MV-4-11 (cell line): ENCODE measurements at places on chromosomes 13 and 19.

DNA sequence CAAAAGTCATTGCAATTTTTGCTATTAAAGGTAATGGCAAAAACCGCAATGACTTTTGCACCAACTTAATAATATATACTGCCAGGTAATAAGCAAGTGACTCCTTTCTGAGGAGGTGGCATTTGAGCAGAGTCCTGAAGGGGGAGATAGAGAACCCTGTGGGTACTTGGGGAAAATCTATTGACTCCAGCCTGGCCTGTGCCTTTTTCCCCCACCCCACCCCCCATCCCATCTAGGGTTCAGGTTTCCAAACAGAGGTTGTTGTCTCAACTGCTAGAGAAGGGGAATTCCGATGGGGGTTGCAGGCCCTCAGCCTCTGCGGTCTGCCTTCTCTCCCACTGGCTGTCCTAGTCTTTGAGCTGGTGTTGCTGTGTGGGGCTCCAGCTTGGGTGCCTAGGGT, 11.5 kb downstream of the S1PR2 start:
- peak; percentile 34 for DNase-seq

- no peak for DNase-seq
Observed at GRCh38 chr13:99289674-99290337, 17.4 kb downstream of the GPR183 start.

GRCh38 chr19:43726736-43727592, 11.1 kb downstream of the IRGC start:
- DNase-seq, result peak; percentile 91

DNA sequence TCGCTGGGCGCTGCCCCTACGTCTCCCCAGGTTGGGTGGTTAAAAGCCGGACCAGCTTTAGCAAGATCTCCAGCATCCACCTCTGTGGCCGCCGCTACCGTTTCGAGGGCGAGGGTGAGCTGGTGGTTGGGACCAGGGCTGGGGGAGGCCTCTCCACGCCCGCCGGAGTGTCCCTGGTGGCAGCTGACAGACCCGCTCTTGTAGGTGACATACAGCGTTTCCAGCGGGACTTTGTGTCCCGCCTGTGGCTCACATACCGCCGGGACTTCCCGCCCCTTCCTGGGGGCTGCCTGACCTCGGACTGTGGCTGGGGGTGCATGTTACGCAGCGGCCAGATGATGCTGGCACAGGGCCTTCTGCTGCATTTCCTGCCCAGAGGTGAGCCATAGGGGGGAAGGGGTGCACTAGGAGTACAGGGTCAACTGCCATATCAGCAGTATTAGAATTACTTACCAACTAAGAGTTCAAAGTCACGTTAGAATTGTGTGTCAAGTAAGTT, 1.1 kb downstream of the ATG4D start:
- peak; percentile 18 for DNase-seq

DNA sequence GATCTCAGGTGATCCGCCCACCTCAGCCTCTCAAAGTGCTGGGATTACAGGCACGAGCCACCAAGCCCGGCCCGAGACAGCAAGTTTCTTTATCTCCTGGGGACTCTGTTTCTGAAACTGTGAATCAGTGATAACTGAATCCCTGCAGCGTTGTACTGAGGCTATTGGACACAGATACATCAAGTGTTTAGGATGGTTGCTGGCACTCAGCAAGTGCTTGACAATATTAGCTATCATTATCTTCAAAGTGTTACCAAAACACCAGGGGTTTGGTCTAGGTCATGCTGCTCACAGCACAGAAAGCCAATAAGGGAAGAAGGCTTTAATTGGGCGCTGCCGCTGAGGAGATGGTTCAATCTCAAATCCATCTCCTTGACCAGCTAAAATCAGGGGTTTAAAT, 20.5 kb upstream of the PNMA8C start:
- no peak for DNase-seq

DNA sequence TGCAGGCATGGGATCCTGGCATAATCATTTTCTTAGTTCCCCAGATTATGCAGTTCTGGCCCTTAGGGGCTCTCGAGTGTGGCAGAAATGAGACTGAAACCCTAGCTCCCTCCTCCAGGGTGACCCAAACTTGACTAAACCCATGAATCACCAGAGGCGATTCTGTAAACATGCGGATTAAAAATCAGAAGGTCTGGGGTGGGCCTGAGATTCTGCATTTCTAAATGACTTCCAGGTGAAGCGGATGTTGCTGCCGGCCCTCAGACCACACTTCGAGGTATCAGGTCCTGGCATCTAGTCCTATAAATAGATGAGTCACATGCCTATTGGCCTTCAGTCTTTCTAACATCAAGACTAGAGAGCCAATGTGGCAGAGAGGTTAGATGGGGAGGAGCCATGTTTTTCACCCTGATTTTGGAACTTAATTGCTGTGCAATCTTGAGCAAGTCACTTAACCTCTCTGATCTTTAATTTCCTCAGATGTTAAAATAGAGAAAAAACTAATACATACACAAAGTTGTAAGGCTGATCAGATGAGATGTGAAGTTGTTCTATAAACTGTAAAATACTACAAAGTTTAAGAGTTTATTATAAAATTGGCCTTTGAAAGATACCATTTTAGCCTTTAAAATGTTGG, 431.2 kb downstream of the FOXO1 start:
- DNase-seq, result no peak

- no peak for DNase-seq
Observed at GRCh38 chr13:99367663-99368448, 60.7 kb upstream of the GPR183 start.

- DNase-seq, result no peak
Observed at GRCh38 chr19:12346896-12347295, 13.5 kb upstream of the ZNF563 start.

DNA sequence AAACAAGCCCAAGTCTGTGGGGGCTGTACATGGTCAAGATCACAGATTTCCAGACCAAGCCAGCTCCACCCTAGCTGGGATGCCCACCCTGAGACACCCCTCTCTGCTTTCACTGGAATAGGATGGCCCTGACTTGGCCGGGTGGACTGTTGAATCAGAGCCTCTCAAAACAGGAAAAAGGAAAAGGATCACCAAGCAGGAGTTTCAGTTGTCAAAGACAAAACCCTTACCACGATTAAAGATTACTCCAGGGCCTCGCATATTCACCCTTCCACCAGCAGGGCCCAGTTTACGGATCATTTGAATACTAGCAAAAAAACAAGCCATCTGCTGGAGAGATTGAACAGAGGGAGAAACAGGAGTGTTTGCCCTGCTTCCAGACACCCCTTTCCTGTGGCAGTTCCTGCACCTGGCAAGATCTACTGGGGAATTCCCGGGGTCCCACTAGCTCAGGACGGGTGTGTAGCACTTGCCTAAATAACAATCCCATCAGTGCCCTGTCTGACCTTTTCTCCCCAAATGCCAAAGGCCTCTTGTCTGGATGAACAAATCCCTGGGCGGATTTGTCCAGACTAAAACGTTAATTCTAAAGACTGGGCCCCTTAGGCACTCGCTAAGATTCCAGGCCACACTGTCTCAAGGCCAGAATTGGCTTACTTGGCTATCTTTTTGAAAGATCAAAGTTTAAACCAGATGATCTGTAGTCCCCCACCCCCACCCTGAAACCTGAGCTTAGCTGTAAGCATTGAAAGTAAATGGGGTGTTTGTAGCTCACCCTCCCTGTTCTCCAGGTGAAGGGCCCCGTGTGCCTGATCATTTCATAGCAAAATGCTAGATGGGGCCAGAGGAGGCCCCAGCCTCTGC, 38.4 kb downstream of the ACTN4 start:
- peak; percentile 58 for DNase-seq

GRCh38 chr19:41415154-41415571, 12.0 kb downstream of the B3GNT8 start:
- no peak for DNase-seq

DNA sequence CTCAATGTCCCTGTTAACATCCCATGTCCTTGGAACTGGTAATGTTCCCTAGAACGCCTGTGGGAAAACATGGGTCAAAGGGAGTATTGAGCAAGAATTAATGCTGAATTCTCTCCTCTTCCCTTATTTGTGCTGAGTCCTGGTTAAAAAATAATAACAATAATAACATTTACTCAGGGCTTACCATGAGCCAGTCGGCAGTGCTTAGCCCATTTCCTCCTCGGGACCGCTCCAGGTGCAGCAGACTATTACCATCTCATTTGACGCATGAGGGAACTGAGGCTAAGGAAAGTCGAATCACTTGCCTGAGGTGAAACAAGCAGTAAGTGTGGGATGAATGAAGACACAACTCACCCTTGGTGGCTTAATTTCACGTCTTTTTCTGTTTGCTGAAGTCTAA, 33.6 kb upstream of the SLC15A1 start:
- no peak for DNase-seq

GRCh38 chr13:109297628-109298027, 488.8 kb downstream of the IRS2 start:
- no peak for DNase-seq

DNA sequence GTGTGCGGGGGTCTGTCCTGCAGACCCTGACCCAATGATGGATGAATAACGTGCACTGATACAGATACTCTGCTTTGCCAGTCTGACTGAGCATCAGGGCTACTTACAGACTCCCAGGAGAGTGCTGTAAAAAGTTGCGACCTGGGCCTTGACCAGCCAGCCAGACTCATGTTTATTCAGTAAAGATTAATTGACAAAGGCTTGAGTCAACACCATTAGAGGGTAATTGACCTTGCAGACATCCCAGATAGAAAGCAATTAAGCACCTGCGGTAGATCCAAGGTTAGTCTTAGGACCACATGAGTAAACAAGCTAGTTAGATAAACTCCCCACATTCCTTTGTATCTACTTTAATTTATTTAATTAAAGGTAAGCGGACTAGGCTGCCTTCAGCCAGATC, 10.4 kb downstream of the NUDT19 start:
- no peak for DNase-seq

DNA sequence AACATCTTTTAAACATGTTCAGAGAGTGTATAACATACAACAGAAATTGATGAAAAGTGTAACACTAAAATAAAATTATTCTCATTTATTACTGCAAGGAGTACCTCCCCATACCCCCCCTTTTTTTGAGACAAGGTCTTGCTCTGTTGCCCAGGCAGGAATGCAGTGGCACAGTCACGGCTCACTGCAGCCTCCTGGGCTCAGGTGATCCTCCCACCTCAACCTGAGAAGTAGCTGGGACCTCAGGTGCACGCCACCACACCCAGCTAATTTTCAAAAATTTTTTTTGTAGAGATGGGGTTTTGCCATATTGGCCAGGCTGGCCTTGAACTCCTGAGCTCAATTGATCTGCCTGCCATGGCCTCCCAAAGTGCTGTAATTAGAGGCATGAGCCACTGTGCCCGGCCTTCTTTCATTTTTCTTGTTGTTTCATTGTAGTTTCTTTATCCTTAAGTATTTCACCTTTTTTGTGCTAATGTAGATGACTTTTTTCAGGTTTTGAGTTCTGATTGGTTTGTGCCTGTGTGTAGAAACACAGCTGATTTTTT, 28.3 kb downstream of the GATAD2A start:
- DNase-seq, result no peak

DNA sequence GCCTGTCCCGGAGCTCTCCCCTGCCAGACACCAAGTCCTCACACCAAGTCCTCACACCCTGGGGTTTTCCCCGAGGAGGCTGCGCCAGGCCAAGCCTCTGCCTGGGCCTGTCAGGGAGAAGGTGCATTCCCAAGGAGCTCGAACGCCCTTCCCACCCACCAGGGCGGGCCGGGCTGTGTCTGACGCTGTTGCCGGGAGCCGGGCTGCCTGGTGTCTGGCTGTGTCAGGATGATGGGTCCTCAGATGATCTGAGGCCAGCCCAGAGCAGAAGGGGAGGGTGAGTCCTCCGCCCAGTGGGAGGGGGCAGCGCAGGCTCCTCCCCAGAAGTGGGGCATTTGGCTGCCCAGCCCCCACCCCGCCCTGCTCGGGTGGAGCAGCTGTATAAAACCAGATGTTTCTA, 2.3 kb upstream of the HAS1 start:
- peak; percentile 88 for DNase-seq

DNA sequence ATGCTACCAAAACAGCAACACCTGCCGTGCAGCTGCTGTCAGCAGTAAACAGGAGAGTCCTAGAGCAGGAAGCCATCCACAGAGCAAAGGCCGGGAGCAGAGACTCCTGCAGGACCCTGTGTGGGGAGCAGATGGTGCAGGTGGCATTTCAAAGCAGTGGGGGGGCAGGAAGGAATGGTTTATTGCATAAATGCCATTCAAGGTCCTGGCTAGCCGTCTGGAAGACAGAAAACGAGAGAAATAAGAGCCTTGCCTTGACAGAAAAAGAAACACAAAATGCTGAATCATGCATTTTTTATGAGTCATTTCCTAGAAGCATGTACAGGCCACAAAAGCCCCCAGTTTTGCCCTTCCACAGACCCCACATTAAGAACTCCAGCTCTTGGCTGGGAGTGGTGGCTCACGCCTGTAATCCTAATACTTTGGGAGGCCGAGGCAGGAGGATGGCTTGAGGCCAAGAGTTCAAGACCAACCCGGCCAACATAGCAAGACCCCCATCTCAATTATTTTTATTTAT, 5.4 kb downstream of the RSPH6A start:
- peak; percentile 77 for DNase-seq

GRCh38 chr13:20254076-20254475, 22.0 kb upstream of the GJB6 start:
- DNase-seq, result no peak

GRCh38 chr19:47608969-47609905, at the start of gene BICRA:
BICRA (plus strand) TSS chr19:47609134; CDS start chr19:47673575, 64,441 bp downstream.
- peak; percentile 80 for DNase-seq

DNA sequence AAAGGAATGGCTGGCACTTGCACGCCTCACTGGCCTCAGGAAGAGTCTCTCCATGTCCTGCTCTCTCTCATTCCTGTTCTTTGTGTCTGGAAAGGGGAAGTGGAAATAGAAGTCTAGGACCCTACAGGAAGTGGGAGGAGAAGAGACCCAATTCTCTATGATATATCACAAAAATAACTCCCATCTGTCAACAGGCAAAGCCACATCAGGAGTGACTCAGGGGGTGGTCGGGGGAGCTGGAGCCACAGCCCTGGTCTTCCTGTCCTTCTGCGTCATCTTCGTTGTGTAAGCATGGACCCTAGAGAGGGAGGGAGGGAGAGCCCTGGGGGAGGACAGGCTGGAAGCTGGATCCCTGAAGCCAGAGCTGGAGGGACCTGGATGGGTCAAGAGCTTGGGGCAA, 3.0 kb downstream of the SIGLEC9 start:
- DNase-seq, result peak; percentile 100

DNA sequence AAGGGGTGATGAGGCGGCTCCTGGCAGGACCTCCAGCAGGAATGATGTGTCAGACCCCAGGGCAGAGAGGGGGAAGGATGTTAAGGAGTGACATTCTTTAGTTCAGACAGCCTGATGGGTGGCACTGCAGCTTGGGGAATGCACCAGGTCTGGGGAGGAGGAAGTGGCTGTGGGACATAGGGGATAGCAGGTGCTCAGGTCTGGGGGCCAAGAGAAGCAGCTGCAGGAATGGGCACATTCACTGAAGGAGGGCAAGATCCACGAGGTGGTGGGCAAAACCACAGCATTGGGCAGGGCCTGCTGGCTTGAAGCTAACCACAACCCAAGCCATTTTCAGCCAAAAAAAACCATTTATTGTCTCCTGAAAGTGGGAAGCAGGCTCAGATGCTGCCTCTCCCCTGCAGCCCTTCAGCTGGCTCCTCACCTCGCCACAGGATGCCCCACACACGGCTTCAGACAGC, 26.5 kb downstream of the COMP start:
- DNase-seq, result peak; percentile 47
